Right ventricle myocardium superior (tissue), 1 donor: ENCODE measurements at places on chromosomes 11 and 22. TPM values are rescaled to one million over a fixed set of nuclear protein-coding genes. Genes with fewer than 3 reads are reported as not detected.

DNA sequence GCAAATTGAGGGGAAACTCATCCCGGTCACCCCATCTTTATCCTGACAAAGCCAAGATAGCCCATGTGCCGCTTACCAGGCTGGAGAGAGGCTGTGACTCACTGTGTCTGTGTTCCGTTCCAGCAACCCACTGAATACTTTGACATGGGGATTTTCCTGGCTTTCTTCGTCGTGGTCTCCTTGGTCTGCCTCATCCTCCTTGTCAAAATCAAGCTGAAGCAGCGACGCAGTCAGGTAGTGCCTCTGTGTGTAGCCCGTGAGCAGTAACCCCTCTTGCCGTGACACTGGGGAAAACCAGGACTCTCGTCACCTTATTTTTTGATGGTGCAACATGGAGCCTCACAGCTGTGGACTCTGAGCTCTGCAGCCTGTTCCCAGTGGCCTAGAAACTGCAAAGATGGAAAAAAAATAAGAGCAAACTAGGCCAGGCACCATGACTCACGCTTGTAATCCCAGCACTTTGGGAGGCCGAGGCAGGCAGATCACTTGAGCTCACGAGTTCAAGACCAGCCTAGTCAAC, 16.9 kb downstream of the C22orf31 start:
- no peak for DNase-seq

Gene OR5L1
- not detected for total RNA-seq

Gene GGT5
- 21.0 TPM for total RNA-seq

GRCh38 chr11:106813806-106814205, 204.5 kb downstream of the GUCY1A2 start:
- DNase-seq: no peak

GRCh38 chr11:95584589-95584988, 205.0 kb downstream of the FAM76B start:
- no peak for DNase-seq

Gene OR6A2
- not detected for total RNA-seq

Gene SPTBN2
- total RNA-seq: 1.3 TPM

- peak; percentile 93 for DNase-seq
Observed at GRCh38 chr11:64284962-64285884, at the start of gene GPR137. Gene GPR137, plus strand, starts transcription at chr11:64285848. Its CDS starts 677 bp downstream, at chr11:64286525.

Gene BBOX1
- not detected for total RNA-seq

Gene TYMP
- 11.8 TPM for total RNA-seq

Gene YPEL1
- total RNA-seq: 3.1 TPM

GRCh38 chr11:117199053-117199915, at the start of gene TAGLN:
Gene TAGLN, plus strand, starts transcription at chr11:117199370. Its CDS starts 3,644 bp downstream, at chr11:117203014.
- peak; percentile 86 for DNase-seq

- DNase-seq: no peak
Observed at GRCh38 chr11:107473792-107474191, 16.2 kb upstream of the CWF19L2 start.

DNA sequence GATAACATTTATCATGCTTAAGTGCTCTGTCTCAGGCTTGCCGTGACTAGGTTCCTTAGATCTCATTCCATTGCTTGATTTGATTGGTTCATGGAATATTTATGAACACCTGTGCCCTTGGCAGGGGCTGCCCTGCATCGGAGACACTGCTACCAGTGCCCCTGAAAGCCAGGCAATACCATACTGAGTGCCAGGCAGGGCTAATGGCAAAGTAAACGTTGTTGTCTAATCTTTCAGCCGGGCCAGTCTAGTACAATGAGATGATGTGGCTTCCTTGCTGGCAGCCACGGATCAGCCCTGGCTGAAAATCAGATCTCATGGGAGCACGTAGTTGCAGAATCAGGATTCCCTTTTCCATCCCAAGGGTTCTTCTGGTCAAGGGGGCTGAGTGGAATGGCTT, 5.0 kb upstream of the PGA3 start:
- no peak for DNase-seq
